ENCODE measurements at places on chromosomes 13 and 19.

GRCh38 chr13:61084988-61085387 lies 330.7 kb downstream of the PCDH20 start:
- no peak for DNase-seq

DNA sequence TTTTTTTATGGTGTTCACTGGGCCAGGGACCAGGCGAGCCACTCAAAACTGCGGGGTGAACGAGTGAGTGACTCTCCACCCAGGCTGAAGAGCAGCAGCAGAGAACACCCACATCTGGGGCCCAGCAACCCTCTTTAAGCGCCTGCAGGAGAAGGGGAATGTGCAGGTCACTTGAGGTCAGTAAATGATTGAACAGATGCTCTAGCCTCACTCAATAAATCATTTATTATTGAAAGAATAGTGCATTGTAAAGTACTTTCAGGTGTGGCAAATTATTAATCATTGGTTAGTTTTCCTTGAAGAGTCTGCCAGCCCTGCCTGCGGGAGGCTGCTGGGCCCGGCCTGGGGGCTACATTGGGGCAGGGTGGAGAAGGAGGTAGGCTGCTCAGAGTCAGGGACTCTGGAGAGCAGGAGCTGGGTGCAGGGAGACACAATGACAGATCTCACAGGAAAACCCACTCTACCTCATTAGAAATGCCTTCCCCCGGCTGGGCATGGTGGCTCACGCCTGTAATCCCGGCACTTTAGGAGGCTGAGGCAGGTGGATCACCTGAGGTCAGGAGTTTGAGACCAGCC lies 42.5 kb downstream of the ABCC4 start:
- no peak for DNase-seq

GRCh38 chr19:964761-965694 lies 19.1 kb upstream of the WDR18 start:
- no peak for DNase-seq

DNA sequence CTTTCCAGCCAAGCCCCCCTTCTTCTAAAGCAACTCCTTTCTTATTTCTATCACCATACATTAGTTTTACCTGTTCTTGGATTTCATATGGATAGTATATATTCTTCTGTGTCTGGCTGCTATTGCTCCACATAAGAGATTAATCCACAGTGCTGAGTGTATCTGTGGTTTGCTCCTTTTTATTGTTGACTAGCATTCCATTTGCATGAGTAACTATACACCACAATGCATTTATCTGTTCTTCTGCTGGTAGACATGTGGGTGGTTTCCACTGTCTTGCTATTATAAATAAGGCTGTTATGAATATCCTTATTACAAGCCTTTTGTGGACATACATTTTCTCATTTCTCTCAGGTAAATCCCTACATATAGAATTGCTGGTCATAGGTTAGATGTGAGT lies 138.2 kb downstream of the SLC7A1 start:
- no peak for DNase-seq

GRCh38 chr19:397321-397720 lies 11.6 kb downstream of the C2CD4C start:
- DNase-seq, result peak; percentile 12

GRCh38 chr19:14361824-14362223 lies 19.4 kb upstream of the ADGRE5 start:
- no peak for DNase-seq

GRCh38 chr19:28705008-28705407 lies 507.9 kb downstream of the UQCRFS1 start:
- no peak for DNase-seq

GRCh38 chr19:40284501-40285352 lies at the start of gene AKT2:
TSS of gene AKT2 (minus strand) at chr19:40285345. CDS start at chr19:40265267, 20,078 bp downstream.
- peak; percentile 71 for DNase-seq

GRCh38 chr19:5001615-5002014 lies 32.7 kb downstream of the KDM4B start:
- no peak for DNase-seq

- DNase-seq, result no peak
Observed at GRCh38 chr13:40552895-40553294, 113.5 kb downstream of the FOXO1 start.

DNA sequence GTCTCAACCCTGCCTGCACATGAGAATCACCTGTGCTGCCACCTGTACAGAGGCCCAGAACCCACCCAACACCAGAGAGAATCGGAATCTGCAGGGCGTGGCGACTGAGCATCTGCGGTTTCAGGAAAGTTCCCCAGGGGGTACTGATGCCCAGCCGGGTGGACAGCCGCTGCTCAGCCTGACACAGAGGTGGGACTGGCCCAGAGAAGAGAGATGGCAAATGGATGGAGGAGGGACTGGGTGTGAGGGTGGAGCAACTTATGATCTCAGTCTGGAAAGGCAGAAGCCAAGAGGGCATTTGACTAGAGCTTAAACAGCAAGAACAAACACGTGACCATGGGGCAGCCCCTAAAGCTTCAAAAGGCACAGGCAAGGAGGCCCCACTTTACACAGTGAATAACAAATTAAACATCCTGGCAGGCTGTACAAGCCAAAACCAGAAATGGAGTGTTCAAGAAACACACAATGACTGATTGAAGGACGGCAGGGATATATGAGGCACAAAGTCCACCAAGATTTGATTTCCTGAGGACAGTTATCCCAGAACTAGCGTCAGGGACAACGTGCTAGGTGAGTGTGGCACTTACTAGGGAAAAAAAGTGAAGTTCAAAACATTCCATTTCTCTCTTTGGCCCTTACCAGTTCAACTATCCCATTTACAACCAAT lies 3.1 kb downstream of the RANBP3 start:
- DNase-seq, result no peak

DNA sequence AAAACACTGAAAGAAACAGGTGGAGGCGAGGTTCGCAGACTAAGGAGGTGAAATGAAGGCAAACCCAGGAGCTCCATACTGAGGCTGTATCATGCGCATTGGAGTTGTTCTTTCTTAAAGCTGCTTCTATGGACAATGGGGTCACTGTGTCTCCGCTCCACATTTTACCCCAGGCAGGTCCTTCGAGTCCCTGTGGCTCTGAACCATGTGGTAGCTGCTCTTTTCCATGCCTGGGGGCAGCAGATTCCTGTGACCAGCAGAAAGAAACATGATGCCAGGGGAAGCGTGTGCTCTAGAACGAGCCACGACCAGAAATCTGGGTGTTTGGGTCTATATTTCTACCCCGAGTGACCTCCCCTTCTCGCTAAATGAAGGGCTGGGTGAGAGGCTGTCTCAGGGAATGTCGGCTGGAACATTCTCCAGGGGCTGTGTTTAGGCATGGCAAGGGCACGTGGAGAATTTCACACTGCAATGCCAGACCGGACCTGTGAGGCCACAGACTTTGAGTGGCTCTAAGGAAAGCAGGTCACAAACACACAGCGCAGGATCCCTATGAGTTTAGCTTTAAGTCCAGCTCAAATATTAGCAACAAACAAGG lies 95.7 kb upstream of the IRS2 start:
- no peak for DNase-seq

DNA sequence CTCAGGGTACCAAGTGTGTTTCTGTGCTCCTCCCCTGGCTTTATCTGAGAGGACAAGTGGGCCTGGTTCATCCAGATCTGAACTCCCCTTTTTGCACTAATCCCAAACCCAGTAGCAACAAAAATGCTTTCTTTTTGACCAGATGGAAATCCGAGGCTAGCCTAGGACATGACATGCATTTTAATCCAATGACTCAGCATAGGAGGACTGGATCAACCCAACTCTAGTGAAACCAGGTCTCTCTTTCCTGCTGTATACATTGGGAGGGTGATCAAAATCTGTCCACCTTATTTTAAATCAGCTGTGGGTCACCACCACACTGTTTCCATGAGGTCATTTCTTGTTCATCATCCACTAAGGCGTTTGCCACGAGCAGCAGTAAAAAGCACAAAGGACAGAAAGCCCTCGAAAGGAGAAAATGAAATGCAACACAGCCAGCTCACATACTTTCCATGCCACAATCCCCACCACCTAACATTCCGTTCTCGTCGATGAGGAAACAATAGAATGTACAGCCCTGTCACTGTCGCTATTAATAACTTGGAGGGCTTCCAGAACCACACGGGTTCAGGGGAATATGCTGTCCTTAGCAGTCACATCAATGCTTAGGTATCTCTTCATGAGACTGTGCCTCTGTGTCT lies 543.0 kb downstream of the IRS2 start:
- DNase-seq, result peak; percentile 27

- no peak for DNase-seq
Observed at GRCh38 chr19:46861691-46862502, 1.1 kb downstream of the ARHGAP35 start.

DNA sequence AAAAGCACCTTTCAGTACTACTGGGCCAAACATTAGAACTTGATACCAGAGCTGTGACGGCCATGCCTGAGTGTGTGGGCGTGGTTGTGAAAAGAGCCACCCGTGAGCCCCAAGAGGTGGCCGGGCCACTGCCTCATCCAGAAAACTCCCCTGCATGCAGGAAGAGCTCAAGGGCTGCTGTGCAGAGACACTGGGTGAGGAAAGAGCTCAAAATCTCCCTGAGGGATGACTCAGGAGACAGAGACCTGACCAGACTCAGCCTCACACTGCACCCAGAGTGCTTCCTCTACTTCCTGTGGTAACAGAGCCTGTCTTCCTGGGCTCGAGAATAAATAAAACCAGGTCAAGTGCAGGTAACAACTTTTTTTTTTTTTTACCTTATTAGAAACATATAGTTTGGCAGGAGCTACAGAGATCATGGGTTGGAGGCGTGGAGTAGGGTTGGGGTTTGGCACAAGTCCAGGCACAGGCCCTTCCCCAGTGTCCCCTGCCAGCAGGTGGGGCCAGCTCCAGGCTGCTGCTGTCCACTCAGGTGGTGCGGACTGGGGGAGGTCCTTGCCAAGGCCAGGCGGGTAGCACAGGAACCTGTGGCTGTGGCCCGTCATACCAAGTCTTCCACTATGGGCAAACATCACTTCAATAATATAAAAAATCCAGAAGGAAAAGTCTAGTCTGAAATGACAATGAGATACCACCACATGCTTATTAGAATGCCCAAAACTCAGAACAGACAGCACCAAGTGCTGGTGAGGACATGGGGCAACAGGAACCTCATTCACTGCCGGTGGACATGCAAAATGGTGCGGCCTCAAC lies 25.5 kb downstream of the ELL start:
- DNase-seq, result no peak

DNA sequence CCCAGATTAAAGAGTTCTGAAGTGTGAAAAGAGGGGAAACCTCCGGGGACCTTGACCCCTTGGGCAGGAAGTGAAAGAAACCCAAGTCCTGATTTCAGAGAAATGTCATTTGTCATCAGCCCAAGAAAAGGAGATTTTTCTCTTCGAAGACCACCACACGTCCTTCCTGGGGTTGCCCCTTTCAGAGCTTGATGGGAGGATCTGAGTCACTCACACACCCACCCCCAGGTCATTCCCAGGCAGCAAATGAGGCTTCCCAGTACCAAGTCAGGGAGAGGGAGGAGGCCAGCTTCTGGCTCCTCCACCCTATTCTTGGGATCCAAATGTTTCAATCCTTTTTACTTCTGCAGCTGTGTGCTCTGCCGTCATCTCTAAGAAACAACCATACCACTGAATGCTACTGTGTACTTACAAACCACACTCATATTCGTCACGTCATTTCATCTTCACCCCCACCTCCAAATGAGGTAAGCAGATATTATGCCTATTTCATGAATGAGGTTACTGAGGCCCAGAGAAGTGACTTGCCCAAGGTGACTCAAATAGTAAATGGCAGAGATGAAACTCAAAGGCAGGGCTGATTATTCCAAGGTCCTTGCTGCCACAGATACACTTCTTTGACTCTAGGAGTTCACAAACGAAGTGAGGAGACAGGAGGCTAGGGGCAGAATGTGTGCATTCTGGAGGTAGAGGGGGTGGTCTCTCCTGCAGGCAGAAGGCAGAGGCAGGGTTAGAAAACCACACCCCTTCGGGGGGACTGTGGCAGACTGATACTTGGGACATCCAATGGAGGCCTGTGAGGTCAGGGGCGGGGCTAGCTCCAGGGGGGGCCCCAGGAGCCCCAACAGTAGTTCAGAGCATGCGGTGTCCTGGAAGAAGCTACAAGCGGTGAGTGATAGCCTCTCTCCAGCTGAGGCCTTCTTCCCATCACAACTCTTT lies 5.0 kb upstream of the KMT2B start:
- no peak for DNase-seq

DNA sequence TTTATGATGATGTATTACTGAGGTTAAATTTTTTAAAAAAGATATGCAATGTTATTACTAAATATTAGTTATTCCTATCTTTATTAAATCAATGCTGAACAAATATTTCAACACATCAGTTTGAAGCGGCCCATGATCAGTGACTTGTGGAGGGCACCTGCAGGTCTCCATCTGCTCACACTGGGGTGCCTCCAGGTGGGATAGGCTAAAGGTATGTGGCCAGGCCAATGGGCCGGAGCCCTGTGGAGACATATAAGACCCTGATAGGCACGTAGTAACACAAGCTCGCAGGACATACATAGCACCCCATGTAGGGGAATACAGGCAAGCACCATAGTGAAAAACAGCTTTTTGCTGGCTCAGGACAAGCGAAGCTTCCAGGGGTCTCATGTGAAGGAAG lies 469.8 kb downstream of the ZNF536 start:
- DNase-seq, result no peak

Measured in right hindlimb (tissue), 1 donor.